ENCODE measurements at places on chromosomes 1 and 21.

DNA sequence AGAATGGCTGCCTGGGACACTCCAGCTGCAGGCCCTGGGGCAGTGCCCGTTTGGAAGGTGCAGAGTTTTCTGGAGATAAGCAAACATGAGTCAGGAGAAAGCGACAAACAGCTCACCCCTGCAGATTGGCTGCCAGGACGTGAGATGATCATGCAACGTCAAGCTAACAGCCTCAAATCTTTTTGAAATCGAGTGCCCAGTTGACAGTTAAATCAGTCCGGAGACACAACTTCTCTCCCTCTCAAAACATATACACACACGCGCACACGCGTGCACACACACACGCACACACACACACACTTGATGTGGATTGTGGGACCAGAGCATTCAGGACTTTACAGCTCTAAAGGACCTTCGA is 49.4 kb downstream of the TENT5C start:
- no peak for DNase-seq

DNA sequence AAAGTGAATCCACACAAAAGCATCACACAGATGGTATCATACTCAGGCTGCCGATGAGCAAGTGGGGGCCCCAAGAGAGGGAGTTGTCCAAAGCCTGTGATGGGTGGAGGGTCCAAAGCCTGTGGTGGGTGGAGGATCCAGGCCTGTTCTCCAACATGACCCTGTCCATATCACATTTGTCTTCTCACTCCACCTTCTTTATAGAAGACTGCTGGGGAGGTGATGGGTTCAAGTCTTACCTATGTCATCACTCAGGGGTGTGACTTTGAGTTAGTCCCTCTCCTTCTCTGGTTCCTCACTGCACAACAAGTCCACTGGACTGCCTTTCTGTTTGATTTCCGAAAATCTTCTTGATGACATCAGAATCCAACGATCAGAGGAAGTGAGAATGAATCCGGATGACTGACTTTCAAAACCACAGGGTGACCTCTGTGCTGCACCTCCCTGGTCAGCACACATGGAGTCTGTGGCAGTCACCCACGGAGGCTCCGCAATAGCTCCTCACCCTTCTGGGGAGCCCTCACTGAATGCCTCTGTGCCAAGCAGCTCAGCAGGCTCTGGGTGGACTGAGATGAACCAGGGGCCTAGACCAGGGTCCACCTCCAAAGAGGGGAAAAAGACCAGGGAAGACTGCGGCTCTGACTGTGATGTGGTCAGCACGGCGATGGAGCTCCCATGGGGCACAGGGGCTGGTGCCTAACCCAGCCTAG is 166.8 kb downstream of the HIVEP3 start:
- no peak for DNase-seq

GRCh38 chr1:232147215-232147614 is 482.7 kb downstream of the SIPA1L2 start:
- no peak for DNase-seq

DNA sequence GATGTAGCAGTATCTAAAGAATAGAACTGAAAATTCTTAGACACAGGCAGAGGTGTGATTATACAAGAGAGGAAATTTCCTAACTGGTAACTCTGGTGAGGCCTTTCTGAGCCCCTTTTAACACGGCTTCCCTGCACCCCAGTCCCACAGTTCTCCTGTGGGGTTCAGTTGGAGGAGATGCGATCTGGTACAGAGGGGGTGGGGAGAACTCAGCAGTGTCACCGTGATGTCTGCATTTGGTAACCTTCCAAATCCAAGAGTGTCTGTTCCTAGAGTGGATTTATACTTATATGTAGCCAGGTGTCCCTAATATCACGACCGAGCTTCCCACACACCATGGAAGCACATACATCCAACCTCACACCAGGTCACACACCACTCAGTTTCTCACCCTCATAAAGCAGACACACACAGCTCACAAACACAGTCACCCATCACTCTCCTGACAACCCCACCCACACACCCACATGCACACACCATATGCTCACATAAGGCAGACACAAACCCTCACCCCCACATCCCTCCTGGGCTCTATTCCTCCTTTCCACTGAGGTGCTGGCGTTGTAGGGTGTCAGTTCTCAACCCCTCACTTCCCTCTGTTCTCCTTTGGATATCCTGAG is 48.5 kb downstream of the RHBG start:
- DNase-seq = no peak

DNA sequence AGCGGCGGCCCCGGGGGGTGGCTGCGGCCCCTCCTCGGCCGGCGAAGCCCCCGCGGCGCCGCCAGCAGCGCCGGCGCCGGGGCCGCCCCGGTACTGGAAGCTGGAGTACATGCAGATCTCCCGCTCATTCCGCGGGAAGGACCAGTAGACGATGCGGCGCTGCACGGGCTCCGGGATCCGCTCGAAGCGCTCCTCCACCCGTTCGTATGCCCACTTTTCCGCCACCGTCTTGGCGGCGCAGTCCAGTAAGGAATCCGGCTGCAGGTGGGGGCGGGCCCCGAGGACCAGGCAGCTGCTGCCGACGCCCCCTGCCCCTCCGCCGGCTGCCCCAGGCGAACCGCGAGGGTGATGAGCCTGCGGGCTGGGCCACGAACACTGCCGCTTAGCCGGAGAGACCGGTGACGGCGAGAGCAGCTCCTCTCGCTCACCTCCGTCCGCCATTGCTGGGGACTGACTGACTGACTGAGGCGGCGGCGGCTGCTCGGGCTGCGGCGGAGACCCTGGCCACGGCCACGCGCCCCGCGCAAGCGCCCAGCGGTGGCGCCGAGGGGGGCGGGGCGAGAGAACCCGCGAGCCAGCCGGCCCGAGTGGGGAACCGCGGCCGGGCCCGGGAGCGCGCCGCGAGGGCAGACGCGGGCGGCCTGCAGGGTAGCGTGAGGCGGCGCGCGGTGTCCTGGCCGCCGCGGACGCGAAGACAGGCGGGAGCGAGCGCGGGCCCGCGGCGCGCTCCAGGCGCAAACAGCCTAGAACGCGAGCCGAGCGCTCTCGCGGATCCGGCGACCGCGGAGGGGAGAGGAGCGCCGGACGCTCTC is at the start of gene ZSWIM5:
ZSWIM5 (minus strand) TSS at position 696 of the 812 bp plus-strand sequence; CDS start at position 441, 255 bp downstream.
- DNase-seq = peak; percentile 16

DNA sequence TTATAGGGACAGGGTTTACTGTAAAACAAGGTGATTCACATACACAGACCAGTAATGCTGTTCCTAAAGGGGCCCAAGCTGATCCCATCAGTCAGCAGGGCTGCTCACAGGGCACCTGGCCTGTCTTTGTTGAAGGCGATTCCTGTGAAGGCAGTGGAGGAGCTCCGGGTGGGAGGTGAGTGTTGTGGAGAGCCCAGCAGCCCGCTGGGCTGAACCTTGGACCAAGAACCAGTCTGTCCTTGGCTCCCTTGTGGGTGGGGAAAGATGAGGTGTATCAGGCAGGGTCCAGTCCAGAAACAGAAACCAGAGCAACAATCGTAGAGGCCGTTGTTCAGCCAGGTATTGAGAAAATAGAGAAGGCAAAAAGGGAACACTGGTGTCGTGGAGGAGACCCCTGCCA is 12.5 kb downstream of the PDXK start:
- no peak for DNase-seq

GRCh38 chr1:70140894-70141293 is 64.5 kb downstream of the LRRC40 start:
- DNase-seq = no peak

GRCh38 chr1:183093786-183094298 is 70.6 kb downstream of the LAMC1 start:
- DNase-seq = no peak

DNA sequence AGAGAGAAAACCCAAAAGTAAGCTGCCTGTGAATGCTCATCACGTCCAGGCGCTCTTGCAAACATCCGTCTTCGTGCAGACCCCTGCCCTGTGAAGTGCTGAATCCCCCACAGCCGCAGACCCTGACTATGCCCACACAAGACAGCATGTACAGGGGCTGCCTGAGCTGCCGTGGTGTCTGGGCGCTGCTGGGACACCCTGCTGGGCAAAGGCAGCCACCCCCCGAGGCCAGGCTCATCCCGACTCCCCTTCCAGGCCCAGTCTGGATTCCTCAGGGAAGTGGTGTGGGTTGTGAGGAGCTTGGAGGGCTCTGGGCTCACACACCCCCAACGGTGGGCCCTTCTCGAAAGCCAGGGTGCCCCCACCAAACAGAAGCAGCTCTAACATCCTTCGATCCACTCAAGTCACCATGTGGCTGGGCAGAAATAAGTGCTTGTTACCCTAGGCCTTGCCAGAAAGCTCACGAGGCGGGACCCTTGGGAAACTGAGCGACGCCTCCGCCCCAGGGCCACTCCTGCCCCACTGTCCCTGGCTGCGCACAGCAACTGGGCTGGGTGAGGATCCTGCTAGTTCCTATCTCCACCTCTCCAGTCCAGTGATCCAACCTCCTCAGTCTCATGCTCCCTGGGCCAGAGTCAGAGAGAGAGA is 4.8 kb upstream of the WNT9A start:
- no peak for DNase-seq

DNA sequence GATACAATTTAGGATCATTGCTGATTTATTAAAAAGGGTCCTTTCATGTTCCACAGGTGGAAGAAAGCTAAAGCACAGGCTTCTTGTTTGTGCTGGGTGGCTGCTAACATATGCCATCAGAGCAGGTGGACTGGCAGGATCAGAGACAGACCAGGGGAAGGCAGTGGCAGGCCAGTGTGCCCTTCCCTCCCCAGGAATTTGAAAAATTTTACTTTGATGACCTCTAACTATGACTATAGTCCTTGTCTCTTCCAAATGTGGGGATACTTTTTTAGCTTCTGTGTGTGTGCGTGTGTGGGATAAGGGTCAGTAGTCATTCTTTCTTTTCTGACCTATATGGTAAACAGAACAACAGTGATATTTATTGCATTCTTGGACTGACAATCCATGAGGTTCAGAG is 49.9 kb downstream of the LHX9 start:
- DNase-seq = no peak

DNA sequence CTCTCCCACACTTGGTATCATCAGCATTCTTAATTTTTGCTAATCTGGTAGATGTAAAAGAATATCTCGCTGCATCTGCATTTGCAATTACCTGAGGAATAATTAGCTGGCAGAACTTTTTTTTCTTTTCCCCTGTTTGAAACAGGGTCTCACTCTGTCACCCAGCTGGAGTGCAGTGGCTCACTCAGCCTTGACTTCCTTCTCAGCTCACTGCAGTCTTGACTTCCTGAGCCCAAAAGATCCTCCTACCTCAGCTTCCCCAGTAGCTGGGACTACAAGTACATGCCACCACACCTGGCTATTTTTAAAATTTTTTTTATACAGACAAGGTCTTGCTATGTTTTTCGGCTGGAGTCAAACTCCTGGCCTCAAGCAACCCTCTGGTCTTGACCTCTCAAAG is 35.4 kb upstream of the ENAH start:
- no peak for DNase-seq

GRCh38 chr1:214615109-214615508 is 12.1 kb downstream of the CENPF start:
- DNase-seq = no peak

DNA sequence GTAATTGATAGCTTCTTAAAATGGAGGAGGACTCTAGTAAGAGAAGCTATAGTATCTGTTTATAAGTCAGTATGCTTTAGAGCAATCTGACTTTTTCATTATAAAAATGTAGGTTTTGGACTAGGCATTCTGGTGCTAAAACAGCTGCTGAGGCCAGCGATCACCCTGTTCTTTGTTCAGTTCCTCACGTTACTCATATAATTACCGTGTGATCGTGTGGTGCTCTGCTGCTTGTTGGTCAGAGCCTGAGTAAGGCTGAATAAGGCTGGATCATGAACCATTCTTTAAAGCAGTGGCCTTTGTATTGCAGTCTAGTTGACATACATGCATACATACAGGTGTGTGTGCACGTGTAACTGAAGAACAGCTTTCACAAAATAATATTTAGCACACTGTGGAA is 25.2 kb downstream of the CDC42 start:
- no peak for DNase-seq

DNA sequence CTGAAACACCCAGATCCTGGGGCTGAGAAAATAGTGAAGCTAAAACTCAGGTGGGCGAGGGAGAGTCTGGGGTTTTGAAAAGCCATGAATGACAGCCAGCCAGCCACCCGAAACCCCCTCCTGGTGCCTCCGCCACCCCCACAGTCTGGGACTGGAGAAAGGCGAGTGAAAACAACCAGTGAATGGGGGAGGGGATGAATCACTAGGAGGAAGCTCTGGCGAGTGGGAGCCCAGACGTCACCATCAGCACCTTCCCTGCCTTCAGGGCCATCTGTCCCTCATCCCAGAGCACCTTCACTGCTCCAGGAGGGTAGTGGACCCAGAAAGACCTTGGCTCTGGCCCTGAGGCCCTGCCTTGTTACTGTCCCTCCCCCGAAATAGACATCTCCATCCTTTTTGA is 9.2 kb downstream of the RORC start:
- no peak for DNase-seq

DNA sequence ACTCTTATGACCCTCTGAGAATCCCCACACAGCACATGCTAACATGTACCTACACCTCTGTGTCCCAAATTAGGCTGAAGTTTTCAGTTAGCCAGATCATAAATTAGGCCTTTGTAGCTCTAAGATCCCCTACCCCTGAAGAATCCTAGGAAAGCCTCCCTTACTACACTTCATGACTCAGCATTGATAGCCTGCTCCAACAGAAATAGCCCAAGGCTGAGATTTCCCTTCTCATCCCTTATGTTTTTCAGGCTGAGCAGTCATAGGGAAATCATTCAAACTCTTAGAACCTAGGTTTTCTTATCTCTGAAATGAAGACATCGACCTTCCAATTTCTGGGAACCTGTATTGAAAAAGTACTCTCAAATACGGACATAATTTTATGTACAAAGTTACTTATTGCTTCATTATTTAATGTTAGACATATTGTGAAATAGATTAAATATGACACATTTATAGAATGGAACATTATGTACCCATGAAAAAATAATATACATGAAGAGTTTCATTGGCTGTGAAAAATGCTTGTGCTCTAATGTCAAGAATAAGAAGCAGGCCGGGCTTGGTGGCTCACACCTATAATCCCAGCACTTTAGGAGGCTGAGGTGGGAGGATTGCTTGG is 122.4 kb upstream of the UBE2U start:
- DNase-seq = no peak

GRCh38 chr1:108591466-108591865 is 31.6 kb downstream of the EEIG2 start:
- DNase-seq = no peak

DNA sequence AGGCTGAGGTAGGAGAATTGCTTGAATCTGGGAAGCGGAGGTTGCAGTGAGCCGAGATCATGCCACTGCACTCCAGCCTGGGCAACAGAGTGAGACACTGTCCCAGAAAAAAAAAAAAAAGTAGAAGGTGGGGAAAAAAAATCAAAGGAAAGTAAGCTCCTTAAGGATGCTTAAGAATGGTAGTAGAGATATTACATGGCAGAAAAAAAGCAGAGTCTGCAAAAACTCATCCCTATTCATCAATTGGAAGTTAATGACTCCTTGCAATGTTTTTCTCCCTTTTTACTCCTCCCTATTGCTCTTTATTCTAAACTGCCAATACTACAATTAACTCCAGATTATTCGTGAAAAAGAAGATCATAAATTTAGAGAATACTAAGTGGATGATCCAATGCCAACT is 23.4 kb downstream of the ENAH start:
- no peak for DNase-seq
